ENCODE measurements at places on chromosomes 2 and 18.

GRCh38 chr2:17617516-17617915 is 77.0 kb downstream of the VSNL1 start:
- no peak for DNase-seq

- no peak for DNase-seq
Measured at GRCh38 chr2:129011466-129012061, 692.9 kb upstream of the HS6ST1 start.

DNA sequence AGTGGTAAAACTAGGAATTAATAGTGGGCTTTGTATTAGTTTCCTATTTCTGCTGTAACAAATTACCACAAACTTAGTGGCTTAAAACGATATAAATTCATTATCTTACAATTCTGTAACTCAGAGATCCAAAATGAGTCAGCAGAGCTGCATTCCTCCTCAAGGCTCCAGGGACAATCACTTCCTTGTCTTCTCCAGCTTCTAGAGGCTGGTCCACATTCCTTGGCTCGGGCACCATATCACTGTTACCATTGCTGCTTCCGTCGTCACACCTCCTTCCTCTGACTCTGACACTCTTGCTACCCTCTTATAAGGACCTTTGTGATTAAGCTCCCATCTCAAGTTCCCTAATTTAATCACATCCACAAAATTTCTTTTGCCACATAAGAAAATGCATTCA is 567.8 kb upstream of the KLHL29 start:
- no peak for DNase-seq

GRCh38 chr2:234752966-234753365 is 198.9 kb upstream of the SH3BP4 start:
- DNase-seq = no peak

DNA sequence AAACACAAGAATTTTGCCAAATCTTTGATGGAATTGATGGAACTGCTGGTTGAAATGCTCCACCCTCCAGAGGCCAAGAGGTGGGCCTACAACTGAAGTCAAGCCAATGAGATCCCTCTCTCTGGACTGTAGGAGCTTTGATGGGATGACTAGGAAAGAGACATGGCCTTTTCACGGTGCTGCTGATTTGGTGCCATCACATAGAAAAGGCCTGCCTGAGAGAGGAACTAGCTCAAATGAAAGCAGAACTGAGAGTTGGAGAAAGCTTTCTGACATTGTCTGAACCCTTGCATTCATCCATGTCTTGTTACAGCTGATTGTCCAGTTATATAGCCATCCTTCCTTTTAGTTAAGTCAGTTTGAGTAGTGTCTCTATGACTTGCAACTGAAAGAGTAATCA is 283.8 kb upstream of the LYPD1 start:
- no peak for DNase-seq

DNA sequence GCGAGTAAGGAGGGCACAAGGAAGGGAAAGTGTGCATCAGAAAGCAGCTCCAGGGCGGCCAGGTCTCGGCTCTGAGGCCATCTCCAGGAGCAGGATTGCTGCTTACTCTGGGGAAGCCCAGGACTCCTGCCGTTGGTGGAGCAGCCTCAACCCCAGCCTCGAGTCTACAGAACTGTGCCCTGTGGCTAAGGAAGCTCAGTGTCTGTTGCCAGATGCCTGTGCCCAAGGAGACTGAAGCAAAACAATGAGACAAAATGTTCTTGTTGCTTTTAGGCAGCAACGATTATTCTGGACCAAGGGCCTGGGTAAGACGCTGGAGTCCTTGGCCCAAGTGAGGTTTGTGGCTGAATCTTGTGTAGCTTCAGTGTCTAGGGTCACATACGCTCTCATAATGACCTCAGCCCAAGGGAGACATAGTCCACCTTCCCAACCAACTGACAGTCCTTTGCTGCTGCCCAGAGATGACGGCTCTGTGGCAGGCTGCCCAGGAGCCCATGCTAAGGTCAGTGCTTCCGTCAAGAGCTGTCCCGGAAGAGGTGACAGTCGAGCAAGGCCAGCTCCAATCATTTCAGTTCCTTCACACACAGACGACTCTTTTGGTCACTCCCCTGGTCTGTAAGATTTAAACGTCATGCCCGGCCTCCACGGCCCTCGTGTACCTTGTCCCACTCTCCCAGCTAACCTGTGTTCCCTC is 223.8 kb downstream of the TTC32 start:
- no peak for DNase-seq

Measured in NCI-H187 (cell line).